ENCODE measurements at places on chromosomes 7 and 10.
A peak's percentile ranks its signal among the peaks of the same experiment; 100 is the strongest.

DNA sequence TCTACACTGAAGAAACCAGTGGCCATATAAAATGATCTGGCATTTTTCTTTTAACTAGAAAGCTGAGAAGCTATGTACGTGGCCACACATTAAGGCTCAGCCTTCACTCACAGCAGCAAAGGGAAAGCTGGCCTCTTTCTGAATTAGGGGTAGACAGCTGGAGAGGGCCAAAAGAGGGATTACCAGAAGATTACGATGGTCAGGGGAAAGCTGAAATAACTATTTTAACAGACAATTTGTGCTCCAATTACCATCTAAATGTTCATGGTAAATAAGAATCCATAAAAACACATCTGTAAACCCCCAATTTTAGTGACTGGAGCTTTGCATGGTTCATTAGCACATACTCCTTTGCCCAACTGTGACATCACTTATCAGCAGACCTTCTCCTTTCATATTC, 314.3 kb downstream of the HPSE2 start:
- DNase-seq = no peak

- no peak for DNase-seq
Measured at GRCh38 chr10:116026725-116027124, 246.3 kb downstream of the GFRA1 start.

DNA sequence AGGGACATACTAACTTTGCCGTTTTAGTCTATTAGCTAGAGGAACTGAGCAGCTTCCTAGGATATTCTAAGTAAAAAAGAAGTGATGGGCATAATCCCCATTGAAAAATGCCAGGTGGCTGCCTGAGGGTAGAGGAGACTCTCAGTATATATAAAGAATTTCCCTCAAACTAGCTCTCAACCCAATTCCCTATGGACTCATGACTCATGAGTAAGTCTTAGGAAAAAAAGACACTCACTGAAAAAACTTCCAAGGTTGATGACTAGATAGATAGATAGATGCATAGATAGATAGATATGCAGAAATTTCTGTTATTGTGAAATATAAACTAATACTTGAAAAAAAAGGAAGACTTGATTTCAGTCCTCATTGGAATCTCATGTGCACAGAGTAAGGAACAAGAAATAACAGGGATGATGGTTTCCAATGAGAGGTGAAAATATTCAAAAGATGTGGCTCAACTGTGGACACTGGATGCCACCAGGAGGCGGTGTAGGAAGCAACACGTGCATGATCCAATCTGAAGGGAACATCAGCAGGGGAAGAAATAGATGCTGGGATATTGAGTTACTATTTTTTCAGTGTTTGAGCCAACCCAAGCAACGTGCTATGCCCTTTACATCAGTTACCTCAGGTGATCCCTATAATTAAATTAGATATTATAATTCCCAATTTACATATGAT, 711.0 kb upstream of the LRRTM3 start:
- no peak for DNase-seq

GRCh38 chr10:88996927-88997326, 6.3 kb downstream of the FAS start:
- DNase-seq = no peak

GRCh38 chr10:92079003-92079402, 155.4 kb downstream of the BTAF1 start:
- no peak for DNase-seq

- no peak for DNase-seq
Measured at GRCh38 chr7:112357136-112357535, 93.1 kb upstream of the IFRD1 start.

DNA sequence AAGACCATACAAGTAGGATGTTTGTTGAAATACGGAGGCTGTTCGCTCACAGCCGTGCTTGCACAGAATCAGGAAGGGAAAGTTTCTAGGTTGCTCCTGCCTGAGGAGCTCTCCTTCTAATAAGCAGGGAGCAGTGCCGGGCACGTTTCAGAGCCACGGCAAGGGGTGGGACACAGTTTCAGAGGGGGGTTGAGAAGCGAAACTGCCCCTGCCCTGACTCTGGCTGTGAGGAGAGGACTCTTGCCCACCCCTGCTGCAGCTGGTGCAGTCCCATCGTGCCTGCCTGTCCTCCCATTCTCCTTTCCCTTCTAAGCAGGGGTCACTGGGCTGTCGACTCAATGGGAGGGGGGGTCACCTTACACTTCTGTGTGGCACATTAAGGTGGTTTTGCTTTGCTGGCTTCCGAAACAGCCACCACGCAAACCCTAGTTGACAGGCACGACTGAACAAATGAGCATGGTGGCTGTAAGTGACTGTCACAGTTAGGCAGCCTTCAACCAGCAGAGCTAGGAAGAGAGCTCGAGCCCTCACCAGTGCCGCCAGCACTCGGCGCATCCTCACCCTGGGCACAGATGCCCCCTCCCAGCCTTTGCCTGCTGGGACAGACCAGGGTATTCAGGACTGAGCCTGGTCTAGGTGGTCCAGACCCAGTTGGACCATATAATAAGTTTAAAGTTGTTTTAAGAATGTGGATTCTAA, 37.5 kb downstream of the ZNF467 start:
- DNase-seq = no peak

- DNase-seq = no peak
Measured at GRCh38 chr10:27482984-27483956, 20.8 kb upstream of the RAB18 start.

DNA sequence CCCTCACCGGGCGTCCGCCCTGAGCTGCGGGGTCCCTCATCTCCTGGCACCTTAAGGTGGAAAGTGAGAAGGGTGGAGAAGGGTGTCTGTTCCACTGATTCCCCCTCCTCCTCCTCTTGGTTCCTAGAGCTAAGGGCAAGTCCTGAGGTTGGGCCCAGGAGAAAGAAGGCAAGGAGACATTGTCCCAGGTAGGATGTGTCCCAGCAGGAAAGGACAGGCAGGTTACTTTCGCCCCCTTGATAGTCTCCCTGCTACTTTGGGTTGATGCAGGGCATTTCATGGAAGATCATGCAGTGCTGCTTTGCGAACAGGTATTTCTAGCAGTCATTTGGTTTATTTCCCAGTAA, 582 bp downstream of the STEAP2 start:
- no peak for DNase-seq

GRCh38 chr7:22697876-22698606, 29.0 kb upstream of the IL6 start:
- no peak for DNase-seq

DNA sequence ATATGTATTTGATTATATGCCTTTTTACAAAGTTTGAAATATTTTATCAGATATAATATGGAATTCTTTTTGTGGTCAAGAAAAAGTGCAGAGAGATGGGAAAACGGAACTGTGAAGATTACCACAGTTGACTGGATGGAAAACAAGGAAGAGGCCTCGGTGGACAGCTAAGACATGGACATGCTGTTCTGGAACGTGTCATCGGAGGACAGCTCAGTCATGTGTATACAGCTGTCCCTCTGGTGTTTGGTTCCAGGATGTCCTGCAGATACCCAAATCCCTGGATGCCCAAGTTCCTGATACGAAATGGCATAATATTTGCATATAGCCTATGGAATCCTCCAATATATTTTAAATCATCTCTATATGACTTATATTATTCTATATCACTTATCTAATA, 49.4 kb downstream of the TRIL start:
- no peak for DNase-seq

DNA sequence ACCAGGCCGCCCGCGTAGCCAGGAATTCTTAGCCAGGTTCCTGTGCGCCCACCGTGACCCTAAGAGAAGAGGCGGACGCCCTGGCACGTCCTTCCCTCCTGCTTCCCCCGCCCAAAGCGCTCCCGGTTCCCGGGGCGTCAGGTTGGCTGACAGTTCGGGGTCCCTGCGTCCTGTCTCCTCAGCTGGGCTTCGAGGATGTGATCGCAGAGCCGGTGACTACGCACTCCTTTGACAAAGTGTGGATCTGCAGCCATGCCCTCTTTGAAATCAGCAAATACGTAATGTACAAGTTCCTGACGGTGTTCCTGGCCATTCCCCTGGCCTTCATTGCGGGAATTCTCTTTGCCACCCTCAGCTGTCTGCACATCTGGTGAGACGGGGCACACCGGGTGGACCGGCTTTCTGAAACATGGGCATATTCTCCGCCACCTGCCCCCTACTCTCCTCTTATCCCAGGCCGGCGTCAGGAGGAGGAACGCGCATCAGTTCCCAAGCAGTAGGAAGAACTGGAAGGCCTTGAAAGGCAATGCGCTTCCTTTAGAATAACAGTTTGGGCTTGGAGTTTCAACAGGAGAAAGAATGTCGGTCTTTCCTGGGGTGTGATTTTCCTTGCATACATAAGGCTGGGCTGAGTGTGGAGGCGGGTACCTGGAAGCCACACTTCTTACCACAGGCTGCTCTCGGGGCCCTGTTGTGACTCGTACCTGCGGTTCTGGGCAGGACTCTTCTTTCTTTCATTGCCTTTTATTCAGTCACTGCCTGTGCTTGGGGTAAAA, 728 bp downstream of the CAV2 start:
- DNase-seq = no peak

DNA sequence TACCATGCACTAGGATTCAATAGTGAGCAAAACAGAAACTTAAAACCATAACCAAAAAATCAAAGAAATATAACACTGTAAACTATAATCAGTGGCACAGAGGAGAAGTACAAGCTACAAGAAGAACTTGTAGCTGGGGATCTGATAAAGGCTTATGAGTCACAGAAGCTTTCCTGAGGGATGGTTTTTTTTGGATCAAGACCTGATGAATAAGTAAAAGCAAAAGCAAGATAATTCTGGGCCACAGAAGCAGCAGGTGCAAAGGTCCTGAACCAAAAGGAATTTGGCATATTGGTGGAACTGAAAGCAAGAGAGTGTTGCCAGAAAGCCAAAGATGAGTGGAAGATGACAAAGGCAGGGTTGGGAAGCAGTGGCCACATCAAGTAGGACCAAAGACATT, 37.4 kb upstream of the BET1 start:
- DNase-seq = no peak

DNA sequence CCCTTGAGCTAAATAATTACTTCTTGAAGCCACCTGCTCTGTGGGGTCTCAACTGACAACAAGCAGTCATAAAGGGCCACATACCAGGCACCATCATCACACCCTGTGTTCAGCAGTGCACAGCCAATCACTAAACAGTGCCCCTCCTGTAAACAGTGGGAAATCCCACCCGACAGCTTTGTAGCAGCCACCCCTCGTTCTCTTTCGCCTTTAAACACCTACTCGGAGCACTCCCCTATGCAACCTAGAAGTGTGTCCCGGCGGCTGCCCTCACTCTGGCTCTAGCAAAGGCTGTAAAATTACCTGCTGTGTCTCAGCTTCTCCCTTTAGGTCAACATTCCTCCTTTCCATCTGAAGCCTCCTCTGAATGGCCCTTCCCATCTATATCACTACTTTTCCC, 111.9 kb downstream of the TCERG1L start:
- no peak for DNase-seq

- no peak for DNase-seq
Measured at GRCh38 chr10:113129117-113129516, 179.1 kb downstream of the TCF7L2 start.

DNA sequence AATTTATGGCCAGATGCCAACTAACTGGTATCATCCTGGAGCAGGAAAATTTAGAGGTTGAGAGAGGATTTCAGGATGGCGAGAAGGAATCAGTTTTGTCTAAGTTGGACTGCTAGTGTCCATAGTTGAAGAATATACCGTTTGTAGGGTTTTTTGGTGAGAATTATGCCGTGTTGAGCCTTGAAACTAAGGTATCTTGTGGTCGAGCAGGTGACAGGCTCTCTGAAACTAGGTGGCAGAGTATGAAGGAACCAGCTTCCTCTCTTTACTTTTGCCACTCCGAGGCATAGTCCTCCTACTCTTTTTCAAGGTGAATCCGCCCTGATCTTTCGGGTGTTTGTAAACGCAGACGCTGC, 9.7 kb downstream of the MDFIC start:
- DNase-seq = peak; percentile 3

DNA sequence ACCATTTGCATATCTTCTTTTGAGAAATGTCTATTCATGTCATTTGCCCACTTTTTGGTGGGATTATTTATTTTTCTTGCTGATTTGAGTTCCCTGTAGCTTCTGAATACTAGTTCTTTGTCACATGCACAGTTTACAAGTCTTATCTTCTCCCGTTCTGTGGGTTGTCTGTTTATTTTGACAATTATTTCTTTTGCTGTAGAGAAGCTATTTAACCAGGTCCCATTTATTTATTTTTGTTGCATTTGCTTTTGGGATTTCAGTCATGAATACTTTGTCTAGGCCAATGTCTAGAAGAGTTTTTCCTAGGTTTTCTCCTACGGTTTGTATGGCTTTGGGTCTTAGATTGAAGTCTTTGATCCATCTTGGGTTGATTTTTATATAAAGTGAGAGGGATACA, 32.9 kb downstream of the GPR22 start:
- no peak for DNase-seq

- DNase-seq = no peak
Measured at GRCh38 chr10:1362589-1363445, 306.6 kb downstream of the WDR37 start.

GRCh38 chr7:91945476-91945875, 4.8 kb downstream of the AKAP9 start:
- no peak for DNase-seq

DNA sequence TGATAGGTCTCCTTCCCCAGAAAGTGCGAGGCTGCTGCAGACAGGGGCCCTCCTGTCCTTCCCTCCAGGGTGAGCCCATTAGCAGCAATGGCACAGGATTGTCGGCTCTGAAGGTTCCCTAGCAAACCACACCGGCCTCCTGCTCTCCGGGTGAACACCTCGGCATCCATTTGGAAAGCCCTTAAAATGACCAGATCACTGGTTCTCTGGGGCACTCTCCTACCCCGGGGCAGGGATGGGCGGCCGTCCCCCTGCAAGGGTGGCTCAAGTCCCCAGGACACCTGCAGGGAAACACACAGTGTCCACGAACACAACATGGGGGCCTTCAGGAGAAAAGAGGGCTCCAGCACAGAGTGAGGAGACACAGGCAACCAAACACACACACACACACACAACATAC, 459.1 kb downstream of the PTPRN2 start:
- DNase-seq = no peak

GRCh38 chr10:3834404-3834803, 49.4 kb upstream of the KLF6 start:
- DNase-seq = no peak

DNA sequence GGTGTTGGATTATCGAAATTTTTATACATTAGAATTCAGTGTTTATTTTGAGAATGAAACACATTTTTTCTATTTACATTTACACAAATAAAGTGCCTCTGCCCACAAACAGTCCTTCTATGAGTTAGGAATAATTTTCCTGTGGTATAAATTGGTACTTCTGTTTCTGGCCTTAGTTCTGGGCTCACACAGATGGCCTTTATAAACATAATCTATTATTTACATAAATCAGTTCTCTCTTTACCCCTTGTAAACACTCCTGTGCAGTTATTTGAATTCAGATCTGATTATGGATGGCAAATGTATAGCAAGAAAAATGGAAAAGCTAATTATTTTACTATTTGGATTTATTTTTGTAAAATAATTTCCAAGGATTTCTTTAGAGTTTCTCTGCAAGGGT, 143.2 kb downstream of the PRKG1 start:
- DNase-seq = no peak

DNA sequence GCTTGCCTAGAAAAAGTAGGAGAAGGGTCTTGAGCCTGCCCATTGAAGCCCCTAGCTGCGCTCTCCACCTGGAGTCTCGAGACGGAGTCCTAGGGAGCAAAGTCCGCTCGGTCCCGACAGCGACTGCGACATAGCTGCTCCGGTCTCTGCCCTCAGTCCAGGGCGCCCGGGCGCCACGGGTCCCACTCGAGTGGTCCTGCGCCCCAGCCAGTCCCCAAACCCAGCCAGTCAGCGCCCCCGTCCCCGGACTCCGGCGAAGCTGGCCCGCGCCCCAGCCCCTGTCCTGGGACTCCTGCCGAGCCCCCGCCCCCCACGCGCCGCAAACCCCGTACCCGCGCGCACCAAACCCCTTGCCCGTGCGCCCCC, 490 bp downstream of the TNS3 start:
- no peak for DNase-seq

- no peak for DNase-seq
Measured at GRCh38 chr7:42414028-42414427, 177.0 kb upstream of the GLI3 start.
